ENCODE measurements at places on chromosomes 1 and 21. TPM values are rescaled to one million over a fixed set of nuclear protein-coding genes. Genes with fewer than 3 reads are reported as not detected.

The PERM1 gene
- total RNA-seq, result not detected

The GPATCH3 gene
- 28.6 TPM for total RNA-seq

The DIO1 gene
- total RNA-seq, result not detected

The HSPB7 gene
- not detected for total RNA-seq

GRCh38 chr1:115090540-115090939 lies 1.2 kb upstream of the TSPAN2 start:
- no peak for DNase-seq

- no peak for DNase-seq
Measured at GRCh38 chr1:72432645-72433267, 150.4 kb upstream of the NEGR1 start.

DNA sequence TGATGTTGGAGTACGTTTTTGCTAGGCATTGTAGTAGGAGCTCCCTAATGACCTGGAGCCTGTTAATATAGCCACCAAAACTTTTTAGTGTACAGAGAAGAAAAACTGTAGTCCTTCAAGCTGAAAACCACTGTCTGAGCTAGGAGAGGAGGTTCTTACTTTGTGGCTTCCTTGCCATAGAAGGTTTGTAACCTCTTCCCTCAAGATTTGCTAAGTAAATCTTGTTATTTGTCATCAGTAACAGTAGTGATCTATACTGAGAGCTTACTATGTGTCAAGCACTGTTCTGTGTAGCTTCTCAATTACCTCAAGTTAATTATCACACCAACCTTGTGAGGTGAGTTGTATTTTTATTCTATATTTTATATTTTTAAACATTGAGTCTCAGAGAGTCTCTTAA lies 21.2 kb upstream of the LRRC8C start:
- DNase-seq, result no peak

GRCh38 chr1:56304975-56305374 lies 274.4 kb downstream of the PLPP3 start:
- DNase-seq, result no peak

DNA sequence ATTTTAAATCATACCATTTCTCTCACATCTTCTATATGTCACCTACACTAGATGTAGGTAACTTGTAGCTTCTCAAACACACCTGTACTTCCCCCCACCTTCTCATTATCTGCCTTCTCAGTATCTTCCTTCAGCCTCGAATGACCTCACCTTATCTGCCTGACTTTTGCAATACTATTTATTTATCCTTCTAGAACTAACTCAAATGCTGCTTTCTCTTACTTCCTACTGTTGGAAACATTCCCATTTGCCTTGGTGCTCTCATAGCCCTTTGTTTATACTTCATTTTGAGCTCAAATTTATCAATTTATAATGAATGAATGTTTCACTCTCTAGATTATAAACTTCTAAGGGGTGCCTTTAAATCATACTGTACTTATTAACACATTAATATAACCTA lies 50.4 kb upstream of the KIAA1614 start:
- DNase-seq, result no peak

DNA sequence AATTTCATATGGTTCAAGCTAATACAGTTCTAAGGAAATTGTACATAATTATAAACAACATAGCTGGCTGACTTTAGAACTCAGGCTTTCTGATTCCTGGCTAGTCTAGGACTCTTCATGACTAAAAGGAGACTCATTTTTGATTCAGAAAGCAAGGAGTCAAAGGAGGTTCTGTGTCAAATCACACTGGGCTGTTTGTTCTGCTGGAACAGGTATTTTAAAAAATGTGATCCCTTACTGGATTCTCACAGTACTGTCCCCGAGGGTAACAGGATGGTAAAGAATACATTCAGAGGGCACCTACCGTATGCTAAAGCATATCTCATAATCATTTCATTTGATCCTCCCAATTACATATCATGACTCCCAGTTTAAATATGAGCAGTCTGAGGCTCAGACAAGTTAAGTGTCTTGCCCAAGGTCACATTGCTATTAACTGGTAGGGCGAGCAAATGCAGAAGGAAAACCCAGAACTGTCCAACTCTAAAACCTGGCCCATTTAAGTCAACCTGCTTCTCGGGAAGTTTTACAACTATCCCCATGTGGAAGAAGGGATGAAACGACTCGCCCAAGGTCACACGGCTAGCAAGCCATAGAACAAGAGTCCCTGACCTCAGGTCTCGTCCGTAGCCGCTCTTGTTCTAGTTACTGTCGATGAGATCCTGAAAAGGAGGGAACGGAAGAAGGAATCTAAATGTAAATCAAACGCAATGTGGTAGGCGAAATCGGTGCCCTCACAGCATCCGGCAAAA lies 675 bp downstream of the MYSM1 start:
- DNase-seq, result no peak
